ENCODE measurements at places on chromosomes 6 and 20. TPM values are rescaled to one million over a fixed set of nuclear protein-coding genes. Genes with fewer than 3 reads are reported as not detected.

GRCh38 chr6:722608-723007 lies 29.7 kb upstream of the EXOC2 start:
- H3K36me3 ChIP-seq, result no peaks in the 10 kb centered on the region
- no peak overlapping the region for H3K4me3 ChIP-seq
- no peak for DNase-seq
- no peaks in the 10 kb centered on the region for H3K4me1 ChIP-seq

FAM162B gene
- total RNA-seq, result 2.3 TPM

DNA sequence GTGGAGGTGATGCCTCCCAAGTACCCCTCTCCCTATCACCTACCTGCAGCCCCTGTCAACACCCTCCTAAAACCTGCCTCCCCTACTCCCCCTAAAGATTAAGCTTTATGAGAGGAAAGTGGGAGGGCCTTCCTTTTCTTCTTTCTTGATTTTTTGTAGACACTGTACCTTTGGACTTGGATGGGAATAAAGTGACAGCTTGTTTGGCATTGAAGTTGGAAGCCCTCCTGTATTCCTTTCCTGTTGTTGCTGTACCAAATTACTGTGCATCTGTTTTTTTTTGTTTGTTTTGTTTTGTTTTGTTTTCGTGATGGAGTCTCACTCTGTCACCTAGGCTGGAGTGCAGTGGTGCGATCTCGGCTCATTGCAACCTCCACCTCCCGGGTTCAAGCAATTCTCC lies 99.3 kb upstream of the NFATC2 start:
- no peaks in the 10 kb centered on the region for H3K27me3 ChIP-seq
- no peaks in the 10 kb centered on the region for H3K36me3 ChIP-seq
- H3K27ac ChIP-seq, result no peak overlapping the region
- H3K4me1 ChIP-seq, result no peaks in the 10 kb centered on the region
- DNase-seq, result no peak

DNA sequence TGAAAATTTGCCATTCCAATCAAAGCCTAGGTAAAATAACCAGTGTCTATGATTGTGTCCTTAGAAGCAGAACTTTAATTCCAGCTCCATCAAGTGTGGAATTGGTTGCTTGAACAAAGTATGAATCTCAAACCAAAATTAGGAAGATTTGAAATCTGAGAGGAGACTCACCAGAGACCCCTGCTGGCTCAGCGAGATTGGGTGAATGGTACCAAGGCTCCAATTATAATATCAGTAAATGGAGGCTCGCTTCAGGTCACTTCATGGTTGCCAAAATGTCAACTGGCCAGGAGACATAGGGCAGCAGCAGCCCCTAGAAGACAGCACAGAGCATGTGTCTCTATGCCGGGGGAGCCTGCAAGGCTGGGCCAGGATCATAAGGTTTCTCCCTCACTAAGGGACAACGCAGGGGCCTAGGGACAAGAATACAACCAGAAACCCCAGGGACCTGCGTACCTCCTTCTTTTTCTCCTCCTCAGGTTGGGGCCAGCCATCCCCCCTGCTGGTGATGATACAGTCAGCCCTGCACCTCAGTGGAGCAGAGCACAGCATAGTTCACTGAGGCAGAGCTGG lies 14.0 kb downstream of the RBL1 start:
- DNase-seq, result no peak
- H3K4me1 ChIP-seq, result no peaks in the 10 kb centered on the region
- H3K4me3 ChIP-seq, result no peak overlapping the region
- no peaks in the 10 kb centered on the region for H3K27me3 ChIP-seq
- no peak overlapping the region for H3K27ac ChIP-seq

TRIM40 gene
- not detected for total RNA-seq

ILRUN gene
- total RNA-seq, result 63.7 TPM

GRCh38 chr20:10553326-10553984 lies 118.3 kb downstream of the SLX4IP start:
- no peak overlapping the region for H3K4me3 ChIP-seq
- H3K36me3 ChIP-seq, result no peaks in the 10 kb centered on the region
- H3K27ac ChIP-seq, result no peak overlapping the region
- no peaks in the 10 kb centered on the region for H3K27me3 ChIP-seq
- peaks cover 3% of the 10 kb centered on the region for H3K4me1 ChIP-seq

- H3K4me1 ChIP-seq, result no peaks in the 10 kb centered on the region
- H3K27me3 ChIP-seq, result no peaks in the 10 kb centered on the region
- H3K27ac ChIP-seq, result no peak overlapping the region
- no peak for DNase-seq
- no peak overlapping the region for H3K4me3 ChIP-seq
- H3K36me3 ChIP-seq, result peaks cover 91% of the 10 kb centered on the region
Measured at GRCh38 chr6:89706121-89706520, 67.6 kb upstream of the LYRM2 start.

DNA sequence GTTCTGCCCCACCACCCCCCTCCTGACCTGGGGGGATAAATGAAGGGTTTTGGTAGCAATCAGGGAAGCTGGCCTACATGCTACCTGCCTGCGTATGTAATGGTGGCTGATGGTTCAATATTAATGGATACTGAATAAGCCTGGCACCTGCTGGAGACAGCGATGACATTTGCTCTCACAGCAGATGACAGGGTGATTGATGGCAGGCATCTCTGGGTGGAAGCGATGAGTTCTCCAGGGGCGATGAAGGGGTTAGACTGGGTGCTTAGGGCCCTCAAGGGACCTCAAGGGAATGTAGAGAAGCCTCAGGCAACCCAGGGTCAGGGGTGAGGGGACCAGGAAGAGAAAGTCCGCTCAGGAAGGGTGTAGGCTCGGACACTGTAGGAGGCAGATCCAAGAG lies 107.7 kb upstream of the MLN start:
- H3K4me3 ChIP-seq, result no peak overlapping the region

DNA sequence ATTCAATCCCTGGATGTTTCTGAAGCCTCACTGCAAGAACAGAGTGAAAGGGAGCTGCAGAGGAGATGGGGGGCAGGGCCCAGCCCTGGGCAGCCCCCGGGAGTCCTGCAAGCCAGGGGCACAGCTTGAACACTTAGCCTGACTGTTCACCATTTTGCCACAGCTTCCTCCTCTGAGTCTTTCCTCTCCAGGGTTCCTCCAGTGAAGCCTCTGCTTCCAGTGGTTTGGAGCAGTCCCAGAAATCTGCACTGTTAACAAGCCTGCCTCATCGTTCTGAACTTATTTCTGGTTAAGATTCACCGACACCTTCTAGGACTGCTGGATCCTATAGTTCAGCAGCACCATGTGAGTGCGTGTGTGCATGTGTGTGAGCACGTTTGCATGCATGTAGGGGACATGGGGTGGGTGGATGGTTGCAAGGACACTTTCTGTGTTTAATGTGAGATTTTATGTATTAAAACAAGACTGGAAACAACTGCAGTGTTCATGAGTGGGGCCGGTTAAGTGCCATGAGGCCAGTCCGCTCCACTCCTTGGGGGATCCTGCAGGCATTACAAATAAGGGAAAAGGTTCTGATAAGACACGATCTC lies 24.6 kb downstream of the CEBPB start:
- no peak overlapping the region for H3K4me3 ChIP-seq
- no peaks in the 10 kb centered on the region for H3K36me3 ChIP-seq
- H3K4me1 ChIP-seq, result no peaks in the 10 kb centered on the region
- H3K27me3 ChIP-seq, result no peaks in the 10 kb centered on the region
- H3K27ac ChIP-seq, result no peak overlapping the region

- H3K4me3 ChIP-seq, result no peak overlapping the region
- 0 out of 2 replicates have a peak, but pooled peaks cover 2% of the 10 kb centered on the region for H3K36me3 ChIP-seq
- DNase-seq, result peak; percentile 77
- H3K4me1 ChIP-seq, result no peaks in the 10 kb centered on the region
Measured at GRCh38 chr20:44733341-44734069, 12.2 kb upstream of the KCNK15 start.

FAM83D gene
- total RNA-seq, result 51.6 TPM

DNA sequence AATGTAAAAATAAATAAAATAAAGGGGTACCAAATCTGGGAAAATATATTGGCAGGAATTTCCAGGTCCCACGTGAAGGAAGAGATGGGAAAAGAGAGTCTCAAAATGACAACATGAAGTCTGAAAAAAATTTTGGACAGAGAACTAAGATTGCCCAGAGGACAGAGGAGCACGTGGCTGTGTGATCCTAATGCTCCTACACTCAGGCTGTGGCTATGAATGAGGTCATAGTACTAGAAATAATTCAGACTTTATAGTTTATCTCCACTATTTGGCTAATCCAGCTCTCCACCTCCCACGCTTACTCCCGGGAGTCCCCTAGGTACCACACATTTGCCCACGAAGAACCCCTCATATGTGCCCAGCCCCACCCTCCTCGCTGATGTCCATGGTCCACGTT lies 42.8 kb upstream of the STMND1 start:
- no peaks in the 10 kb centered on the region for H3K27me3 ChIP-seq
- no peaks in the 10 kb centered on the region for H3K4me1 ChIP-seq
- no peaks in the 10 kb centered on the region for H3K36me3 ChIP-seq
- H3K4me3 ChIP-seq, result no peak overlapping the region
- no peak overlapping the region for H3K27ac ChIP-seq

CDH22 gene
- total RNA-seq, result not detected

- no peaks in the 10 kb centered on the region for H3K36me3 ChIP-seq
- no peaks in the 10 kb centered on the region for H3K27me3 ChIP-seq
- peaks cover 5% of the 10 kb centered on the region for H3K4me1 ChIP-seq
- no peak overlapping the region for H3K4me3 ChIP-seq
- no peak overlapping the region for H3K27ac ChIP-seq
Measured at GRCh38 chr20:15440049-15440820, 1102.8 kb upstream of the FLRT3 start.

DNA sequence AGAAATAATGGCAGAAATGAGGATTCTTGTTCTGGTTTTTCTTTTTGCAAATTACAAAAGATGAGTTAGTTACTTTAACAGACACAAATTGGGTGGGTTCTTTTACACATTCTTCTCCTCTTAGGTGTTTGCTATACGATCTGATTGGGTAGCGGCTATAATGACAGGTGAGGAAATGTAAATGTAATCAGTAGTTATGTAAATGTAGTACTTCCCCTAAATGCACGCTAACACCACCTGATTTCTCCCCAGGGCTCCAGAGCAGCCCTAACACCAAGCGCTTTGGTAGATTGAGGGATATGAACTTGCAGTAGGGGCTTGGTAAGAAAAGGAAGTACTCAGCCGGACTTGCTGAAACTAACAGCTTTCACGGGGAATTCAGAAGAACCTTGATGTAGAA lies 499.4 kb upstream of the NOX3 start:
- H3K36me3 ChIP-seq, result no peaks in the 10 kb centered on the region
- H3K27me3 ChIP-seq, result no peaks in the 10 kb centered on the region
- H3K27ac ChIP-seq, result peak overlapping the region; percentile 94
- H3K4me1 ChIP-seq, result peaks cover 5% of the 10 kb centered on the region

DNA sequence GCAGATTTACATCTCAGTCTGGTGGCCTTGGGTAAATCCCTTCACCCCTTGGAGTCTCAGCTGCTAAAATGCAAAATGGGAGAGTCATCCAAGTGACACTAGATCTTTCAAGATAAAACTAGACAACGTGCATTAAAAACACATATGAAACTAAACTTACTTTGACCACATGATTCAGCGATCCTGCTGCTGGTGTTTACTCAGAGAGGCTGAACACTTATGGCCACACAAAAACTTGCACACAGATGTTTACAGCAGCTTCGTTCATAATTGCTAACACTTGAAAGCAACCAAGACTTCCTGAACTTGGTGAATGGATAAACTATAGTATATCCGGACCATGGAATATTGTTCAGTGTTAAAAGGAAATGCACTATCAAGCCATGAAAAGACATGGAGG lies 55.3 kb upstream of the GPR6 start:
- DNase-seq, result no peak
- H3K4me3 ChIP-seq, result no peak overlapping the region
- H3K36me3 ChIP-seq, result no peaks in the 10 kb centered on the region

DNA sequence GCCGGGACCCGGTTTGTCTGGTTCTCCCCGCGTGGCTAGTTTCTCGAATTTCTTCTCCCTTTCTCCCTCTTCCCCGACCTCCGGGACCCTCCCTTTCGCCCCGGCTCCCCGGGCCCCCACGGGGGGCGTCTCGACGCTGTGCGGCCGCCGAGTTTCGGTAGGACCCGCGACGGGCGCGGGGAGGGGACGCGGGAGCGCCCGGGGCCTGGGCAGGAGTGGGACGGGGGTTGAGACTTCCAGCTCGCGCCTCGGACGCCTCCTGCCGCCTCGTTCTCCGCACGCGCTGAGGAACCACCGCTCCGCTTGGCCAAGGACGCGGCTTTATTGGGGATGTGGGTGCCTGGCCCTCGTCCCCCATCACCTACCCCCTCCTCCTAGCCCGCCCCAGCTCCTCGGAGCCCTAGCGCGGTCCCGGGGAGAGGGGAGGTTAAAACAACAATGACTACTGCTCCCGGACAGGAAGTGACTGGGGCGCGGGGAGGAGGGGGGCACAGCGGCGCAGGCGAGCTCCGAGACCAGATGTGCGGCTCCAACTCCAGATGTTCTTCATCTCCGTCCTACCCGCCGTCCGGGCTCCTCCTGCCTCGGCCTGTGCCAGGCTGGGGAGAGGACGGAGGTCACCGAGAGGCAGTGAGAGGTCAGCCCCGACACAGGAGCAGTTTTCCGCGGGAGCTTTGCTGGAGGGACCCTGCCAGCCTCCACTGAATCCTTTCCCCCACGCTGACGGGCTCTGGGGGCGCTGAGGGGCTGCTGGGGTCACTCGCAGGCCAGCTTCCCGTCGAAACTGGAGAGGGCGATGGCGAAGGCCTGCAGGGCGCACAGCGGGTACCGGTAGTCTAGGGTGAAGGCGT lies 917 bp upstream of the TEAD3 start:
- no peak overlapping the region for H3K27ac ChIP-seq
- H3K36me3 ChIP-seq, result no peaks in the 10 kb centered on the region
- H3K4me3 ChIP-seq, result peak overlapping the region; percentile 81
- DNase-seq, result peak; percentile 85
- H3K27me3 ChIP-seq, result no peaks in the 10 kb centered on the region
- peaks cover 6% of the 10 kb centered on the region for H3K4me1 ChIP-seq

DNA sequence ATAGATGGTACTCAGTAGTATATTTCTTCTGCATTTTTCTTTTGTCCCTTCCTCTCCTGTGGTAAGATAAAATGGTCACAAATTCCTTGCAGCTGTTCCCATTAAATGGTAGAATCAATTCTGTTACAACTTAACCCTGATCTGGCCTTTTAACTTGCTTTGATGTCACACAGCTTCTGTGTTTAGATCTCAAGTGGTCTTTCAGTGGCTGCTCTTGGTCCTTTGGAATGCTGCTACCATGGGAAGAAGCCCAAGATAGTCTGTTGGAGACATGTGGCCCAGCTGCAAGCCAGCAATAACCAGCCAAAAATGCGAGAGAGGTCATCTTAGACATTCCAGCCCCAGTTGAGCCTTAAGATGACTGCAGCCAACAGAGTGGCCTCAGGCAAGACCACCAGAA lies 429.7 kb downstream of the KIF16B start:
- DNase-seq, result no peak
- no peak overlapping the region for H3K4me3 ChIP-seq
- no peaks in the 10 kb centered on the region for H3K4me1 ChIP-seq

ALDH5A1 gene
- total RNA-seq, result 5.2 TPM

MCHR2 gene
- not detected for total RNA-seq

DNA sequence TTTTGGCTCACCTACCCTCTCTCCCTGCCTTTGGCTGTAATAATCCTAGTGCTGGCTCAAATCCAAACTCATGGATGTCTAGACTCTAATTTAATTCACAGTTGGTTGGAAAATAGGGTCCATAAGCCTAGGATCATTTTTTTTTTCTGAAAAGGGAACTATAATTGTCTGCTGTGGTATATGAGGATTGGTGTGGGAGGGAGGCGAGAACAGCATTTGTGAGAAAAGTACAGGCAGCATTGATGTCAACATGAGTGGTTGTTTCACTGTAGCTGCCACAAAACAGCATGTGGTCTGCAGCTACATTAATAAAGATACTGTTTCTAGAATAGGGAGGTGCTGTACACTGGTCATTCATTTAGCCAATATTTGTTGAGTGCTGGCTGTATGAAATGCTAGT lies 18.6 kb upstream of the POLR1H start:
- DNase-seq, result no peak
- no peaks in the 10 kb centered on the region for H3K27me3 ChIP-seq
- no peaks in the 10 kb centered on the region for H3K36me3 ChIP-seq
- H3K4me3 ChIP-seq, result no peak overlapping the region
- no peak overlapping the region for H3K27ac ChIP-seq
